NCI-H1105 treated with DMSO at 0.1 percent for 48 hours (cell line): ENCODE measurements at places on chromosomes 2 and 18.

- DNase-seq: no peak
Observed at GRCh38 chr2:102025583-102026267, 34.0 kb downstream of the IL1R2 start.

GRCh38 chr2:146119586-146119985 lies 1599.7 kb upstream of the ZEB2 start:
- no peak for DNase-seq

- DNase-seq: no peak
Observed at GRCh38 chr2:120034621-120035020, 21.7 kb downstream of the EPB41L5 start.

- no peak for DNase-seq
Observed at GRCh38 chr2:167575276-167575675, 672.1 kb downstream of the STK39 start.

DNA sequence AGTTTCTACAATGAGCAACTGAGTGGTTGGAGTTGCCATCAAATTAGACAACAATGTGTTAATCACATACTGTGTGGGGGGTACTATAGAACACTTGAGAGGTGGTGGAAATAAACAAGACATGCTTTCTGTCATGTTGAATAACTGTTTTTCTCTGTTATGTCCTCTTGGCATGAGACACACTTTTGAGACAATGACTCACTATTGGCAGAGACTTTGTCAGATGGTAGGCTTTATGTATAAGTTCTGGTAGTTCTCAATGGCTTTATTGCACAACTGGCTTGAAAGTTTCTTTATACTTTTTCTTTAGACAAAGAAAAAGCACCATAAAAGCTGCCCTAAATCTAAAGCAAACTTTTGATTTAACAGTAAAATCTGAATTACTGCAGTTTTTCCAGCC lies 578.7 kb downstream of the ADCYAP1 start:
- no peak for DNase-seq

DNA sequence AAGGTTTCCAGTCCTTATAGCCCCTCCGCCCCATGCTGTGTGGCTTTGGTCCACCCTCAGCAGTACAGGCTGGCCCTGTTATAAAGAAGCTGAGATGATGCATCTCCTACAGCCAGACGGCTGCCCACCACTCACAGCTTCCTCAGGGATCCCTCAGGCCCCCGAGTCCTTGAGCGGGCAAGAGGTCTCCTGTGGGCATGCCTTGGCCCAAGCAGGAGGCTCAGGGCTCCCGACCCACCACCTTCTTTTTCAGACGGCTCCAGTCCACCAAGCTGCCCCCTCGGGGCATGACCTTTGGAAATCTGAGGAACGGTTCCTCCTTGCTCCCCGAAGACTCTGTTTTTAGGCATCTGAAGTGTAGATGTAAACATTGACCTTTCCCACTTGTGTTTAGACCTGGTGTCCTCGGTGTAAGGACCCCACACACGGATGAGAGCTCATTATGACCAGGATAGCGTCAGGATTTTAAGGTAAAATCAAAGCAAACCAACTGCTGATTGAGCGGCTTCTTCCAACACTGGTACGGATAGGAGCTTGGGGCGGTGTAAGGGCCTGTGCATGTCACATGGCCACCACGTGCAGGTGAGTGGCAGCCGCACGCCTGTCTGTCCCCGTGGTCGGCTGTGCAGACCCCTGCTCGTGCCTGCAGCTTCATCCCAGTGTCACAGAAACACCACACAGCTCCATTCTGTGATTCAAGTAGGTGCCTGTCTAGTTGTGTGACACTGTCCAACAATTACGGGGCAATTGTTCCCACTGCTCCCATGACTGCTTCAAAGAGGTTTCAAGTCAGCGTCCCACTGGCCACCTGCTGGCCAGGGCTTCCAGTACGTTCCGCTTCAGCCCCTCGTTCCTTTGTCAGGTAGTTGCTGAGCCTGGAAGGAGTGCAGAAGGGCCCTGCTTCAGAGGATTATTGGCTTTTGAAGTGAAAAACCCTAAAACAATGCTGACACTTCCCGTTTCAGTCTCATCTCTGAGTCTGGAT lies 74.7 kb downstream of the NDUFA10 start:
- DNase-seq: no peak

DNA sequence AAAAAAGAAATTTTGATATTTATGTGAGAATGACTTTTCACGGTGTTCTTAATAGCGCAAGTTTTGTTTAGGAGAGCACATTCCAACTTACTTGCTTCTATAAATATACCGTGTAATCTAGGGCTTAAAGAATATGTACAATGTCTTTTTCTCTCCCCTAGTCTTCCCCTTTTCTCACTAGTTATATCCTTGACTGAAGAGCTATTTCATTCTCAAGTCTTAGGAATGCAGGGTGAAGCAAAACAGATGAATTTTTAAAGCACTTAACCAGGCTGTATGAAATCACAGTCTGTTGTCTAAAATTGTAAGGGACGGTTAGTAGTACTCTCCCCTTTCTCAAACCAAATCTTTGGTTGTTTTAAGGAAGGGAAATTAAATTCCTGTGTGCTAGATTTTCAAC lies 29.6 kb upstream of the SLC30A6 start:
- no peak for DNase-seq

- DNase-seq: no peak
Observed at GRCh38 chr2:127079358-127079920, 27.5 kb downstream of the BIN1 start.

DNA sequence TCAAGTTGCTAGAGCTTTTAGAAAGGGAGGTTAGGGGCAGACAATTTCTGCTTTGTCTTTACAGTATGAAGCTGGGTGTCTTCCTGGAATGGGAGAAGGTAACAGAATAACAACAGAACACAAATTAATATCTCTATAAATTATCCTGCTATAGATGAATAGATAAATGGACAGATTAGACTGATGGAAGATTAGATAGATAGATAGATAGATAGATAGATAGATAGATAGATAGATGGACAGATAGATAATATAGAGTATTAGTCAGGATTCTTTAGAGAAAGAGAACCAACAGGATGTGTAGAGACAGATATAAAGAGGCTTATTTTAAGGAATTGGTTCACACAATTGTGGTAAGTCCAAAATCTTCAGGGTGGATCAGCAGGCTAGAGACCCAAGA lies 302.2 kb downstream of the BCL11A start:
- DNase-seq: no peak

- peak; percentile 60 for DNase-seq
Observed at GRCh38 chr2:148552675-148553331, 91.7 kb upstream of the EPC2 start.

DNA sequence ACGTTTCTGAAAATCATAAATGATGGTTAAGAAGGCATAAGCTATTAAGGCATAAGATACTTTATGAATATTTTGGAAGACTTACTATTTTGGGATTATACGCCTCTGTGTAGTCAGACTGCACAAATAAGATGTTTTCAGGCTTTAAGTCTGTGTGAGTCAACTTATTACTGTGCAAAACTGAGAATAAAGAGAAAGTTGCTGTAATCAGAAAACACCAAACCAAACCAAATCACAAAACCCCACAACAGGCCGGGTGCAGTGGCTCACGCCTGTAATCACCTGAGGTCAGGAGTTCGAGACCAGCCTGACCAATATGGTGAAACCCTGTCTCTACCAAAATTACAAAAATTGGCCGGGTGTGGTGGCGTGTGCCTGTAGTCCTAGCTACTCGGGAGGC lies 7.7 kb downstream of the CLK1 start:
- DNase-seq: no peak

- no peak for DNase-seq
Observed at GRCh38 chr2:172434821-172435605, 7.6 kb downstream of the ITGA6 start.

DNA sequence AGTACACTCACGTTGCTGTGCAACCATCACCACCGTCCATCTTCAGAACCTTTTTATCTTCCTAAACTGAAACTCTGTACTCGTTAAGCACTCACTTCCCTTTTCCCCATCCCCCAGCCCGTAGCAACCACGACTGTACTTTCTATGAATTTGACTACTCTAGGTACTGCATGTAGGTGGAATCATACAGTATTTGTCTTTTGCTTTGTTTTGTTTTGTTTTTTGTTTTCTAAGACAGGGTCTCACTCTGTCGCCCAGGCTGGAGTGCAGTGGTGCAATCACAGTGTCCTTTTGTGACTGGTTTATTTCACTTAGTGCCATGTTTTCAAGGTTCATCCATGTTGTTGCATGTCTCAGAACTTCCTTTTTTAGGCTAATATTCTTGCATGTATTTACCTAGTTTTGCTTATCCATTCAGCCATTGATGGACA lies 7.0 kb upstream of the TYMS start:
- DNase-seq: no peak

DNA sequence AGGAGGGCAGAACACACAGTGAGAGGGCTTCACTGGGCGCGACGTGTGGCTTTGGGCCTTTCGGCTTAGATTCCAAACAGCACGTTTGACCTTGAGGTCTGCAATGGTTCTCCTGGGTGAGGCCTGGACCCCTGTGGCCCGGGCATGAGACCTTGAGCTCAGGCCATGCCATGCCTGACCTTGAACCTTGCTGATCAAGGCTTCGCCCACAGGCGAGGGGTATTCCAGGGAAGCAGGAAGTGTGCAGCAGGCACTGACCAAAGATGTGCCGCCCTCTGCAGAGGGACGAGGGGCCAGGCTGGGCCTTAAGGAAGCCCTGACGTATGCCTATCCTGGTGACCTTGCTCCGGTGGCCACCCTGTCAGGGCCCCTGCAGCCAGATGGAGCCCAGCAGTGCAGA lies 178.3 kb upstream of the HDAC4 start:
- DNase-seq: no peak

DNA sequence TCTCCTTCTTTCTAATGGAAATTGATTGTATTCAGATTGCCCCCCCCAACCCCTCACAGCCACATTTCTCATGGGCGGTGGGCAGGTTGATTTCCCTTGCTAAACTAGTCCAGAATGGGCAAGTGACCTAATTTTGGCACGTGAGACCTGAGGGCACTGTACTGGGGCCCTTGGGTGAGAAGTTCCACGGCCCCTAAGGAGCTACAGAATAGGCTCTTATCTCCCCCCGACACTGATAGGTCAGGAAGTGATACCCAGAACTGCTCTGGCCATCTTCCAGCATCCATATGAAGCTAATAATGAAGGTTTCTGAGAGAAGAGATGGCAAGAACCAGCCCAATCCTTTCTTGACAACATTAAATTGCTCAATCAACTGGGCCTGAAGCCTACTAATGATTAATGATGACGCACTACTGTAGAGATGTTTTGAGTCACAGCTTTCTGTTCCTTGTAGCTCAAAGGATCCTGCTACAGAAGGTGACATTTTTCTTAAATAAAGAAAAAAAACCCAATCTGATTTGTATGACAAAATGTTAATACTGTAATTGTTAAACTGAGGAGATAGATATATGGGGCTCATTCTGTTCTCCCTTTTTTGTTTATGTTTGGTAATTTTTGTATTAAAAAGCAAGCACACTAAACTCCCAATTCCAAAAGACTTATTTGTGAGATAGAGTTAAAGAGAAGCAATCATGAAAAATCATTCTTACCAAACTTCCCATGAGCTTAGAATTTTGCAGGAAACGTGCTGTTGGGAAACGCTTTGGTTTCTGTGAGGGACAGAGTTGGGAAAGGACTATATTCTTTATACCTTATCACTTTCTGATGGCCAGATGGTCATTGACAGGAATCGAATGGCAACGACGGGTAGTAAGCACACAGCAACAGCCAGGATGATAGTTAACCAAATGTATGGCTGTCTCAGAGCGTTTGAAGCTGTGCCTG lies 28.2 kb upstream of the NARS1 start:
- DNase-seq: no peak

- DNase-seq: no peak
Observed at GRCh38 chr2:216548901-216549331, 50.3 kb downstream of the RPL37A start.

DNA sequence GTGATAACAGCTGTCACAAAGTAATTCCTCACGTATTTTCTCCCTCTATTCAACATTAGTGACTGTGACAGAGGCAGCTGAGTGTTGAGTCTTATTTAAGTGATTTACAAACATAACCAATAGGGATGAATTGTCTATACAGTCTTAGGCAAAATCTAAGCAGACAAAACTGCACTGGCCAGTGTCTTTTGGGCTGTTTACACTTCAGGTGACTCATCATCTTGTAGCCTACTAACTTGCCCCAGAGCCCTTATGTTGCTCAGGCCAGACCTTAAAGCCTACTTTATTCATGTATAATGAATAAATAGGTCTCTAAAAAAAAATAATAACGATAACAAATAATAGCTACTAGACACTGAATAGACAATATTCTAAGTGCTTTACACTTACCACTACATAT lies 17.2 kb downstream of the THOC1 start:
- no peak for DNase-seq

DNA sequence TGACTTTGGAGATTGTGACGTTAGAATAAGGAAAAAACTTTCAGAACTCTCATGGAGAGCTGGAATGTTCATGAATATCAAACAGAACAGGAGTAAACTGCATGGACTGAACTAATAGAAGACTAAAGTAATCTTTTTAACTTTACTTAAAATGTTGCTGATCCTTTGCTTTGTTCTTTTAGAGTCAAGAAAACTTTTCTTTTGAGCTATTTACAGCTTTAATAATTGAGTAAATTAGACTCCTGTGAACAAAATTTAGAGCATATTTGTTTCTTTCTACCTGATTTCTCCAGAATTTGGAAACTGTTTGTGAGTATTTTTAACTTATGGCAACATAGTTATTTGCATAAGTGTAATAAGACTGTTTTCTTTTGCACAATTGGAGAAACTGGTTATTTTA lies 146.3 kb downstream of the CDCA7 start:
- no peak for DNase-seq

- DNase-seq: no peak
Observed at GRCh38 chr2:237942513-237942899, 24.3 kb upstream of the UBE2F start.

GRCh38 chr2:42063431-42064171 lies 15.8 kb downstream of the PKDCC start:
- DNase-seq: no peak

GRCh38 chr2:241393524-241394196 lies 37.6 kb downstream of the FARP2 start:
- no peak for DNase-seq

DNA sequence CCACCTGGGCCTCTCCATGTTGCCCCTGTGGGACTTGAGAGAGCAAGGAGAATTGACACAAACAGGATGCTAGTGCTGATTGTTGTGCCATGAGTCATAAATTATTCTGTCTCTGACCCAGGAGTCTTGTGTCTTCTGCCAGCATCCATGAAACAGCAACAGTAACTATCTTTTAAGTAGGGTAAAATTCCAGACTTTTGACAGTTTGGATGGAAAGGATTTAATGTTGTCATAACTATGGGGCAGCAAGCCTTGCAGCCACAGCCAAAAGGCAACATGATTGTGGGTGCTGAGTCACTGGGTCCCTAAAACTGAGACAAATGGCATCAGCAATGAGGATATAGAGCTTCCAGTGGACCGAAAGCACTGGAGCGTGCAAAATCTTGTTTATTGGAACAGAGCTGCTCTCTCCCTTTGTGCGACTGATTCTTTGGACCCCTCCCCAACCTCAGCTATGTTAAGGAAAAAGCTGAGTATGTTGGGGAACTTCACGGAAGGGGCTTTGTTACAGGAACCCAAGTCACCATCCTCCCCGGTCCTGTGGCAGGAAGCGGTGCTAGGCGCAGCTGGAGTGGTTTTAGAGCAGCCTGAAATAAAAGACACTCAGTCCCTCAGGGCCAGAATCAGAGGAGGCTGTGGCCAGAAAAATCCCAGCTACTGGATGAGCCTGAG lies 9.6 kb upstream of the ITPRIPL1 start:
- no peak for DNase-seq
